ENCODE measurements at places on chromosomes 12 and 14.

- DNase-seq: no peak
These were observed 42.1 kb upstream of the LIN7A start for GRCh38 chr12:80979816-80980215.

- DNase-seq: no peak
These were observed 53.3 kb downstream of the KIF21A start for GRCh38 chr12:39389399-39390150.

DNA sequence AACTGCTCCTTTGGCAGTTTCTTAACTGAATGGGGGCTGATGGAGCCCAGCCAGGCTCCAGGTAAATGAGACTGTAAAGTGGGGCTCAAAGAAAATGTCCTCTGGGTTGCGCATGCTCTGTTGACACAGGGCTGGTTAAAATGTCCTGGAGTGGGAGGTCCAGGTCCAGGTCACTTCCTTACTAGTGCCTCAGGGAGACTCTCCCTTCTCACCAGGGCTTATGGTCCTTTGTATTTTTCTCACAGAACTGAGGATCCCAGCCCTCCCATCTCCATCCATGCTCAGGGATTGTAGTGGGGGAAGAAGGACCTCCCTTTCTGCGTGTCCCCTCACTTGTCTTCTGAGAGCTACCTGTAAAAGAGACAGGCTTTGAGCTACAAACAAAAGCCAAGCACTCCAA, 77.5 kb downstream of the SSPN start:
- no peak for DNase-seq

DNA sequence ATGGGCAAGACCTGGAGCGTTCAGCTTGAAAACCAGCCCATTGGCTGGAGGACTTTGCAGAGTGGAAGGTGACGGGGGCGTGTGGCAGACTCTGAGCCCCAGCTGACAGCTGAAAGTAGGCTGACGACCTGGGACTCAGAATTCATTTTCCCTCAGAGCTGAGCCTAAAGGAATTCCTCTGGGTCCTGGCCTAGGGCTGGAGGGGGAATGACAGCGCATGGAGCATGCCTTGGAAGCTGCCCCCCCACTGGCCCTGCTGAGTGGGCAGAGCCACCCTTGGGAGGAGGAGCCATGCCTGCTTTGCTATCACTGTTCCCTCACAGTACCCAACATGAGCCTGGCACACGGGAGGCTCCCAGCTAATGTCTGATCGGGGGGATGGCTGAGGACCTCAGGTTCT, 25.4 kb upstream of the SMOC1 start:
- no peak for DNase-seq

- no peak for DNase-seq
These were observed 9.7 kb downstream of the NFATC4 start for GRCh38 chr14:24377657-24378056.

DNA sequence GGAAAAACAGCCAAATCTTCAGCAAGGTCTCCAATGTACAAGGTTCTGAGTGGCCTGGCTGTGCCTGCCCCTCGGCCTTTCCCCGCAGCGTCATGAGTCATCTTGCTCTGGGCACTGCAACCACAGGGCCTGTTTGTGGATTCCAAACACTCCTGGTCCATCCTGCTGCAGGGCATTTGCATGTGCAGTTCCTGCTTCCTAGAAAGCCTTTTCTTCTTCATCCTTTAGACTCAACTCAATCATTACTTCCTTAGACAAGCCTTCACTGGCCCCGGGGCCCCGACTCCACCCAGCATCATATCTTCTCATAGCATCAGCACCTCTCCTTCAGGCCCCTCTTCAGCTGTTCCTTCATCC, 101.8 kb upstream of the EGLN3 start:
- no peak for DNase-seq

DNA sequence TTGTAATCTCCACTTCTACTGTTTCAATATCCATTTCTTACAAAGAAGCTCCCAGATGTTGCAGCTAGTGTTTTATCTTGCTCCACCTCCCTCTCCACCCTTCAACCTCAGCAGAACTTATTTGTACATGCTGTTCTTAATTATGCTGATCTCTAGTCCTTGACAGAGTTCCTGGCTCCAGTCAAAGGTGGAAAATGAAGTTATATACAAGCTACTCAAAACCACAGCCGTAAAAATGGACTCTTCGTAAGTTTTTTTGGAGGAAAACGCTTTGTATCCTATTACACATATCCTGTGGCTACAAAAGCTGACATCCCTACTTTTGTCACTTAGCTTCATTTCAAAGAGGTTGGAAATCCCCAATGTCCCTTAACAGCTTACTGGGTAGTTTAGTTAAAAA, 1.3 kb downstream of the CLEC1A start:
- no peak for DNase-seq

DNA sequence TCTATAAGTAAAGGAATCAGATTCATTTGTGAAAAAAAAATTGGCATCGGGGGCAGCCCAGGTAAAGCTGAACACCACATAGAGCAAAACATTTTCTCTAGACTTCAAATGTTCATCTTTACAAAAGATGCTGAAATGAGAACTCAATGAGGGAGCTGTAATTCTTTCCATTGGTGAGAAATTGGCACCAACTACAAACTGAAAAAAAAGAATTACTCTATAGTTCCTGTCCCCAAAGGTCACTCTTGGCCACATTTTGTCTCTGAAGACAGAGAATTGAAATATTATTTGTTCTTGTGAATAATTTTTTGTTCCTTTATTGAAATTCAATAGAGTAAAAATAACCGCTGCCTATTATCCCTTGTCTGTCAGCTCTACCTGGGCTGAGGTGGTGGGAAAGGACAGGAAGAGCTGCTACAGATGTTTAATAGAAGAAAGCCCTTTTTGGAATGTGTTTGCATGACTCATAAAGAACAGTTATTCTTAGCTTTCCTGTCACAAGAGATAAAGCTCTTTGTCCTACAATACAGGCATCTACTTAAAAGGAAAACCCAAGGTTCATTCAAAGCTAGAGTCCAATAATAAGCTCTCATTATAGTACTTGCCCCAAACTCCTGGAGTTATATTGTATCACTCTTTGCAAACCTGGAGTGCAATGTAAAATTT, 380.1 kb upstream of the KITLG start:
- DNase-seq: no peak

GRCh38 chr12:26402648-26403047, 207.3 kb downstream of the SSPN start:
- DNase-seq: no peak

DNA sequence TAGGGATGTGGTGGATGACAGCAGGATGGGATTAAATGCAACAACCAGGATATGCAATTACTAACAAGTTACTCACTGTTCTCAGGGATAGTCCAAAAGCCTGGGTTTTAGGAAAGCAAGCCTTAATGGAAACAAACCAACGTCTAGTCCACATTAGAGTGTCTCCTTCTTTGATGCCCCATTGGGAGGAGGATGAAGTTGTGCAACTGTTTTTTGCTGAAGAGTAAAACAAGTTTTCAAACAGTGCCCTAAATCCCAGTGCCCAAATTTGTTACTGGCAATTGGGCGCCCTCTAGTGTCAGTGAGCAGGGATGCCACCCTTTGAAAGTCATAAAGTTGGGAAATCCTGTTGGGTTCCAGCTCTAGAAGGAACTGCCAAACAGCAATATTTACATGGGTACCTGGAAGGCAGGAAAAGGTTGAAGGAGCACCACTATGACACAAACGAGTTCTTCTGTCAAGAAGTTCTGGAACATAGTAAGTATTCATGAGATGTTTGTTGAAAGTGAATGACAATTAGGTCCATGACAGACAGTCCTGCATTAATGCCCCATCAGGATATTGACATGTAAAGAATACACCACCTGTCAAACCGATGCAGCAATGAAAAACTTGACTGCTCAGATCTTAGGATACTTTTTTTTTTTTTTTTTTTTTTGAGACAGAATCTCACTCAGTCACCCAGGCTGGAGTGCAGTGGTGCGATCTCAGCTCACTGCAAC, 11.1 kb upstream of the DPF3 start:
- peak; percentile 70 for DNase-seq

DNA sequence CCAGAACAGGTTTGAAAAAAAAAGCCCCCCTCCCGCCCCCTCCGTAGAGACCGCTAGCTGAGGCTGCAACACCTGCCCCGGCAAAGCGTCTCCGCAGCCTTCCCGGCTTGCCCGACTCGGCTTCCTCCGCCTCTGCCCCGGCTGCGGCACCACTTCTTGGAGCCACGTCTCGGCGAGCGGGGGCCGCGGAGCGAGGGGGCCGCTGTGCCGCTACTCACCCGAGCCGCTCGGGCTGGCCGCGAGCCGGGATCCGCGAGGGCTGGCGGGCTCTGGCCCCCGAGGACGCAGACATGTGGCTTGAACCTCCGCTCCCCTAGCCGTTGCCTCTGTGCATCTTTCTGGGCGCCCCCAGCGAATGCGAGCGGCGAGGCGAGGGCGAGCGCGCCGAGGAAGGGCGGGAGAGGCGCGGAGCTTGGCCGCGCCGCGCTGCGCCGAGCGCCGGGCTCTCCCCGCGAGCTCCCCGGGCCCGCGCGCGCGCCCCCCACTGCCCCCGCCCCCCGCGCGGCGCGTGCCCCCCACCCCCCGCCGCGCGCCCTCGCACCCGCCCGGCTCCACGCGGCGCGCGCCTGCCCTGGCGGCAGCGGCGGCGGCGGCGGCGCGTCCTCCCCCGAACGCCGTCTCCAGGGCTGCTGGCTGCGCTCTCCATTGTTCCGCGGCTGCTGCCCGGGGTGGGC, 249.5 kb downstream of the APAF1 start:
- DNase-seq: peak; percentile 74

DNA sequence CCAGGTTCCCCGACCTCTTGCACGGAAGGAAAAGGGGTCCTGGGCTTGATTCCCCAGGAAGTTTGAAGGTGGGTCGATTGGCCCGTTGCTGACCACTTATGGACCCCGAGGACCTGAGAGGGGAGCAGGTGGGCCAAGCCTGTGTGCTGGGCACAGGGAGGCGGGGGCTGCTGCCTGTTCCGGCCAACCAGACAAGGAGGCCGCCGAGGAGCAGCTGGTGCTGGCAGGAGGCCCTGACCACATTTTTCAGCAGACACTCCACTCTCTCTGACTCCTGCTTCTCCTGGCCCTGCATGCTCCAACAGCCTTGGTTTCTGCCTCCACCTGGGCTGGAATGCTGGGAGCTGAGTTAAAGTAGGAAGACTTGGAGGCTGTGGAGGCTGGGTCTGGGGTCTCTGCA, 42.8 kb downstream of the NOS1 start:
- no peak for DNase-seq

- no peak for DNase-seq
These were observed 77.4 kb upstream of the GTF2A1 start for GRCh38 chr14:81298122-81298521.

GRCh38 chr12:32400866-32401265, 1.5 kb downstream of the FGD4 start:
- no peak for DNase-seq

- DNase-seq: no peak
These were observed 10.2 kb upstream of the GPX2 start for GRCh38 chr14:64952598-64953309.

DNA sequence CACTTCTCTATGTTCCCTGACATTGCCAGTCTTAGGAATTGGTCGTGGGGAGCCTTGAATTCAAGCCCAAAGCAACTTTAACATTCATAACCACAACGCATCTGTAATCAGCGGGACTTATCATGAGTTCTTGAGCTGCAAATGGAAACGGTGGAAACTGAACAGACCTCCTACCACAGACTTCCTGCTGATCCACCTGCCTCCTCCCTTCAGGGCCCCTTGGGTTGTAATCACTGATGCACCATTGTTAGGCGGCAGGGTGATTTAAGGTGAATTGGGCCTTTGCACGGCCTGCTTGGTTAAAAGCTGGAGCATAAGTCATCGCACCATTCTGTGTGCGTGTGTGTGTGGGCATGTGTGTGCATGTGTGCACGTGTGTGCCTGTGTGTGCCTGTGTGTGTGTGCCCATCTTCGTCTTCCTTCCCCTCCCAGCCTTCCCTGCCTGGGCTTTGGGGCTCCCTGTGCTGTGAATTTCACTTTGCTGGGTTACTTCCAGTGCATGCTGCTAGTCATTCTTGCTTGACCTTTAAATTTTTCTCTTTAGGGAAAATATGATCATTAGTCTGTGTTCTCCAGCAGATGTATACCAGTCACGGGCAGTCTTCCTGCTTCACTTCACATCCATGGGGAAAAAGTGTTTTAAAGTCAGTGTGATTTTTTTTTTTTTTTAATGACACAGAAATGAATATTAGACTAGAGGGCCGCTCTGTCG, 29.1 kb downstream of the CHST11 start:
- no peak for DNase-seq

All from ecto neural progenitor cell (in vitro differentiated cells).